Daoy (cell line): ENCODE measurements at places on chromosomes 12 and 14. TPM values are rescaled to one million over a fixed set of nuclear protein-coding genes. Genes with fewer than 3 reads are reported as not detected.

The CISTR gene
- not detected in 2 replicates for total RNA-seq

The ZFC3H1 gene
- 14.4 and 16.9 TPM in 2 replicates for total RNA-seq

The RPGRIP1 gene
- total RNA-seq, result not detected in 2 replicates

- peak; percentile 9 for DNase-seq
Measured at GRCh38 chr14:63922696-63923421, 70.1 kb downstream of the SYNE2 start.

DNA sequence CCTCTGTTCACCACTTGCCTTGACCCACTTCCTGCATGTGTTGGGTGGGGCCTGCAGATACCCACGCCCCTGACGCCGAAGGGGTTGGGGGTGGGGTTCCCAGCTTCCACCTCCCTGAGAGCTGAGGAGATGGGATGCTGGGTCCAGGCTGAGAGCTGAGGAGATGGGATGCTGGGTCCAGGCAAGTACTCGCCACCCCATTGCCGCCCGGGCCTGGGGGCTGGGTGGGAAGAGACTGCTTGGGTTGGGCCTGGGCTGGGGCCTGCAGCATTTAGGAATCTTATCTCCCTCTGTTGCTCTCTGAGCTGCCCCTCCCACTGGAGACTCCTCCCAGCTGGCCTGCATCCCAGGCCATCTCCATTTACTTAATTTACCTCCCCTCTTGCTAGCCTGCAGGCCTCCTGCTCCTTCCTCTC is 17.4 kb downstream of the TEAD4 start:
- no peak for DNase-seq

GRCh38 chr14:38056270-38056669 is 151.4 kb upstream of the SSTR1 start:
- no peak for DNase-seq

DNA sequence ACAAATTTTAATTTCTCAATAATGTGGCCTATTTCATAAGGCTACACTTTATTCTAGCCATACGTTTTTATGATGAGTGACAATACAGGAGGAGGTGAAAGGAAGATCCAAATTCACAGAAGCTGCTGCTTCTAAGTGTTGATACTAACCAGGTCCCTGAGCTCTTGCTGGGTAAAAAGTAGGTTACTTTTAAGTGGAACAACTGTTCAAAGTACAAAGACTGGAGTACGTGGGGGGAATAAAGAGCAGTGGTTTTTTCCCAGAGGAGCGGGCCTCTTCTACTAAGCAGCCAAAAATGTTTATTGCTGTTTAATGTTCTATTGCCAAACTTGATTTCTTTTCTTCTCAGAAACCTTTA is 301.8 kb downstream of the AEBP2 start:
- no peak for DNase-seq

DNA sequence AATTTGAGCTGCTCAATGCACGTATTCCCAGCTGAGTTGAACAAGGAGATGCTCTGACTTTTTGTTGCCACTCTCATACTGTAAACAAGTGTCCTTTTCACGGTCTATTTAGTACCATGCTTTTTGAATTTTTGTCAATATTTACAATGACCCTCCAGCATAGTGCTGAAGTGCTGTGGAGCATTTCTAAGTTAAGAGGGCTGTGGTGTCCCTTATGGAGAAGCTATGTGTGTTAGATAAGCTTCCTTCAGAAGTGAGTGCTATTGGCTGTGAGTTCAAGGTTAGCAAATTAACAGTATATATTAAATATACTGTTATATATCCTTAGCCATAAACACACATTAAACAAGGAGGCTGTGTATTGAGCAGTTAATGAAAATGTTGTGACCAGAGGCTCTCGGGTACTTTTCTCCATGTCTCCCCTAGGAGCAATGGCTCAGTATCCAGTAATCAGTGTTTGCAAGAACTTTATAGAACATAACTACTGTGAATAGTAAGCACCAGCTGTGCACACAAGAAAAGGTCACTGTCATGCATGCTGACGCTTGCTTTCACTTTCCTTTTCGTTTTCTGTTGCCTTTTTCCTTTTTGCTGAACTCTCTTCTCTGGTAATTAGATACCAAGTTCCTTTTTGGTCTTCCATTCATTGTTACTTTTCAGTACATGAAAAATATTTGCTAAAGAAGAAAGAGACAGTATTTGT is 187.2 kb upstream of the NEDD1 start:
- peak; percentile 67 for DNase-seq

- no peak for DNase-seq
Measured at GRCh38 chr14:97074456-97074855, 277.3 kb downstream of the VRK1 start.

GRCh38 chr14:78657451-78657850 is 487.3 kb downstream of the NRXN3 start:
- DNase-seq, result no peak

The ETFBKMT gene
- total RNA-seq, result 1.0 and 1.4 TPM in 2 replicates

DNA sequence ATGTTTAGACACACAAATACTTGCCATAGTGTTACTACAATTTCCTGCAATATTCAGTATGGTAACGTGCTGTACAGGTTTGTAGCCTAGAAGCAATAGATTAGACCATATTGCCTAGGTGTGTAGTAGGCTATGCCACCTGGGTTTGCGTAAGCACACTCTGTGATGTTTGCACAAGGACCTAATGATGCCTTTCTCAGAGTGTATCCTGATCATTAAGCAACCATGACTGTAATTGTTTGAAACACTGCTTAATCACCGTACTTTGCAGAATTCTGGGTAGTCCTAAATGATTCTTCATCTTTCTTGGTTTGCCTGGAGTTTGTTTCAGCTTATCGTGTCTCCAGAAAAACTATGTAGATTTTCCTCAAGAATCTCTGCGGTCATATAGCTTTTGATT is 11.2 kb upstream of the TCP11L2 start:
- DNase-seq, result no peak

- no peak for DNase-seq
Measured at GRCh38 chr12:42732908-42733411, 143.4 kb upstream of the PRICKLE1 start.

DNA sequence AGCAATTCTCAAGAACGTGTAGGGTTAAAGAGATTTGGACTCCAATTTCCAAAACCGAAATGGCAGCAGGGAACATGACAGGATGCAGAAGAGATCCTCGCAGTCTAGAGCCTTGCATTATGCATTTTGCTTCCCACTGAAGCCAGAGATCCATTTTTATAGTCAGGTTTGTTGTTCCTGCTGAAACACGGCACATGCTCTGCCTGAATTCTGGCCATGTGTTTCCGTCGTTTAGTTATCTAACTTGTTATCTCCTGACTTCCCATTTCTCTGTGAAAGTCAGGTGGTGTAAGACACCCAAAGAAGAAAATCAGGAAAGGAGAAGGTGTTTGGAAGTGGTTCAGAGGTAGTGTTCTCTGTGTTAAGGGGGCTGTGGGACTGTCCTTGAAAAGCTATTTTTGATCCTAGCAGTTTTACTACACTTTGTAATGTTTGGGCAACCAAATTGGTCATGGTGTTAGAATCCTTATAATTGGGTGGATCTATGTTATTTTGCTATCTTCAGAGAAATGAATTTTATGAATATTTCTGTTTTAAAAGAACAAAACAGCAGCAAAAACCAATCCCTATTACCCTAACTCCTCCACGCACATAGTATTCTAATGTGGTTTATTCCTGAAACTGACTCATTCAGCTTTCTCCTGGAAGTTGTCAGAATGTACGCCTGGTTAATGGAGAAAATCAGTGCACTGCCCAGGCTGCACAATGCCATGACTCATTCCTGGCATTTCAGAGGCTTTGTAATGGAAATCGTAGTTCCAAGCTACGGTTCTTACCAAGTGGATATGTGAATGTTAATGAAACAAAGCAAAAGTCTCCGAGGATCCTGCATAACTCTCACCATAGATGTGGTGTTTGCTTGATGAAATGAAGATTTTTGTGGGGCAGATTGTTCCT is 110.1 kb downstream of the SAMD4A start:
- DNase-seq, result peak; percentile 93

DNA sequence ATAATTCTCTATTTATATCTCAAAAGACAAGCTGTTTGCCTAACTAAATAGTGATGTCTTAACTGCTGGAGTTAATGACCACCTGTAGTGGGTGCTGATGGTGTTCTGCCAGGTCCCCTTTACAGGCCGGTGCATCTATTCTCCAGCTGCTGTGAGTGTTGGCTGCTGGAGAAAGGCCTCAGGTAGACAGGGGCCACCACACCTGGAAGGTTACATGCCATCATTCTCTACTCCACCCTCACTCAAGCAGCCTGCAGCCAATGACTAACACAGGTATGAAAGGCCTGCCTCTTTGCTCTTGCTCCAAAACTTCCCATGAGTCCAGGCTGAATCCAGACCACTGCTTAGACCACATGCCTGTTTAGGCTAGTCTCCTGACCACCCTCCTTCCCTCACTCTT is 73.9 kb downstream of the RPS6KA5 start:
- DNase-seq, result no peak

The ATN1 gene
- 3.3 and 5.4 TPM in 2 replicates for total RNA-seq

GRCh38 chr14:23861666-23862065 is 91.9 kb upstream of the DHRS4 start:
- peak; percentile 74 for DNase-seq

The SERPINA12 gene
- not detected in 2 replicates for total RNA-seq

The C14orf132 gene
- total RNA-seq, result 3.7 and 5.9 TPM in 2 replicates

The GLIPR1L1 gene
- total RNA-seq, result not detected in 2 replicates

The HCAR2 gene
- not detected in 2 replicates for total RNA-seq

The KIF26A gene
- total RNA-seq, result 1.7 and 1.8 TPM in 2 replicates

DNA sequence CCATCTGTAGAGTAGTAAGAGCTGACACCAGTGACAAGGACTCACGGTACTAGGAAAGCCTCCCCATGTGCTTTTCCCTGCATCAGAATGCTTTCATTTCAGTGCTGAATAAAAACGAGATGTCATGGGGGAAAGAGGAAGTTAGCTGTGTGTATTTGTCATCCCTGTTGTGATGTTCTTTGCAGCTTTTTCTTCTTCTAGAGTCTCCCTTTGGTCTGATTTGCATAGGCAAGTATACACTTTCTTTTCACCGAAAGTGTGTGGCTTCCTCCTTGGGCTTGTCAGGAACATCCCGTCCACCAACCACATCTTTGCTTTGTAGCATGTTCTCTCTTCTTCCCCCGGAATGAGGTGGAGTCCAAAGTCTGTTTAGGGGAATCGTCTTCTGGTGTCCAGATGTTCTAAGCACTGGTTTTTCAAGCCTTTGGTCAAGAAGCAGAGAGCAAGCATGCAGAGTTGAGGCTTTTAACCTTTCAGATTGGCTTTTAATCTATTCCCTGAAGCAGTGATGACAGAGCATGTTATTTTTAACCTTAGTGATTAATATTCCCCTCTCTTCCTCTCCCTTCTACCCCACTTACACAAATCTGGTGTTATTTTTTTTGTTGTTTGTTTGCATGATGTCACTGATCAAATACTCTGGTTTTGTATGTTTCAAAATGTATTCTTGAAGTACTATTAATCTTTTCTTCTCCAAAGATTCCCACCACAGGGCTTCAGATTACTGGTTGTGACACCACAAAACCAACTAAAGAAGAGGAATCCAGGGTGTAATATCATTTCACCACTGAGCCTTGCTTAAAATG is 163.4 kb downstream of the SAMD4A start:
- DNase-seq, result no peak

DNA sequence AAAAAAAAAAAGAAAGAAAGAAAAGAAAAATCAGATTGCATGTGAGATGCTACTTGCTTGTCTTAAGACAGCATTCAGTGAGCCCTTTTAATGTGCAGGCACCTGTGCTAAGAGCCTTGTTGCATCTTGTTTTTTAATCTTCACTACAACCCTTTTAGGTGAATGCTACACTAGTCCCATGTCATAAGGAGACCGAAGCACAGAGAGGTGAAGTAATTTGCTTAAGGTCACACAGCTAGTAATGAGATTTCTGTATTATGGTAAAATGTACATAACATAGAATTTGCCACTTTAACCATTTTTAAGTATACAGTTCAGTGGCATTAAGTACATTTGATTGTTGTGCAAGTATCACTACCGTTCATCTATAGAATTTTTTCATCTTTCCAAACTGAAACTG is 32.1 kb upstream of the PWP1 start:
- no peak for DNase-seq

The EML1 gene
- total RNA-seq, result 95.5 and 101 TPM in 2 replicates

The CPNE6 gene
- total RNA-seq, result not detected in 2 replicates

GRCh38 chr12:26936559-26937442 is 980 bp downstream of the INTS13 start:
- peak; percentile 14 for DNase-seq

DNA sequence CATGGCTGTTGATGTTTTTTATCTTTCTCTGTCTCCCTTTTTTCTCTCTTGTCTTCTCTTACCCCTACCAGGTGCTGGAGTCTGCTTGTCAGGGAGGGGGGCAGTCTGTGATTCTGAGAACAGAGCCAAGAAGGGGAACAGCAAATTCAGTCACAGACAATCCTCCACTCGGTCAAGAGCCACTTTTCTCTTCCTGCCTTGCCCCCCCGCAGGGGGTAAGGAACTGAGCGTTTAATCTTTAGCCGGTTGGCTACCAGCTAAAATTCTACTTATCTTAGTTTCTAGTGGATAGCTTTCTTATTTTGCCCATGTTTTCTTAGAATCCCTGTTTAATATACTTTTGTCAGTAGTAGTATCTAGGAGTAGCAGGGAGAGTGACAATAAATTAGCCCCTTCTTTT is 1.9 kb downstream of the RIMKLB start:
- no peak for DNase-seq
